ENCODE measurements at places on chromosomes 2 and 18. TPM values are rescaled to one million over a fixed set of nuclear protein-coding genes. Genes with fewer than 3 reads are reported as not detected.

Gene EGR4
- not detected for total RNA-seq

Gene SLC11A1
- 13.8 TPM for total RNA-seq

Gene RESP18
- not detected for total RNA-seq

Gene MC4R
- total RNA-seq, result not detected

DNA sequence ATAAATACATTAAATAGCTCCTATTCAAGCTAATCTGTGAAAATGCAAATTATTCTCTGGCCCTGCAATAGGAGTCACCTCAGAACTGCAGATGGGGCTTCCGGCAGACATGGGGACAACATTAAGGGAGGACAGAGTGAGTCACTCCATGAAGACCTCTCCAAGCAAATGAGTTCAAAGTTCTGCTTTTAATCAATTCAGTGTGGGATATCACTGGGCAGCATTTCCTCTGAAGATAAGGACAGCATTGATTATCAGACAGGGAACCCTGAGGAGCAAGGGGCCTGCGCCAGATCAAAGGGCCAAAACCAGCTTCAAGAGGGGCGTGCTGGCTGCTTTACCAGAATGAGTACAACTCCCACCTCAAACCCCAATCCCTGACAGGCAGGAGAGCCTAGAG lies 356.9 kb upstream of the KLHL29 start:
- no peak for DNase-seq

- no peak for DNase-seq
These were observed 239.4 kb upstream of the SKOR2 start for GRCh38 chr18:47490882-47491281.

DNA sequence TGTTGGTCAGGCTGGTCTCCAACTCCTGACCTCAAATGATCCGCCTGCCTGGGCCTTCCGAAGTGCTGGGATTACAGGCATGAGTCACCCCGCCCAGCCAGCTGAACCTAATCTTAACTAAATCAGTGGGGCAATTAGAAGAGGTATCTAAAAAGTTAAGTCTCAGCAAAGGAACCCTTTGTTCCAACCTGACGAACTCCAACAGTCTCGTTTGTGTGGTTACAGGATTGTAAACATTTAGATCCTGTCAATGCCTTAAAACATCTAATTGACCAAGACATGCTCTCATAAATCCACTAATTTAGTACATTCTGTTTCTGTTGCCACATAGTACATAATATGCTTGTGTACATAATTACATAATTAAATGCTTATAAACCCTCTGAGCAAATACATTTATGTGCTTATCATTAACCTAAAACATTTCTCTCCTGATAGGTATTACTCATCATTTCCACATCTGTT lies 31.1 kb upstream of the STK39 start:
- no peak for DNase-seq

DNA sequence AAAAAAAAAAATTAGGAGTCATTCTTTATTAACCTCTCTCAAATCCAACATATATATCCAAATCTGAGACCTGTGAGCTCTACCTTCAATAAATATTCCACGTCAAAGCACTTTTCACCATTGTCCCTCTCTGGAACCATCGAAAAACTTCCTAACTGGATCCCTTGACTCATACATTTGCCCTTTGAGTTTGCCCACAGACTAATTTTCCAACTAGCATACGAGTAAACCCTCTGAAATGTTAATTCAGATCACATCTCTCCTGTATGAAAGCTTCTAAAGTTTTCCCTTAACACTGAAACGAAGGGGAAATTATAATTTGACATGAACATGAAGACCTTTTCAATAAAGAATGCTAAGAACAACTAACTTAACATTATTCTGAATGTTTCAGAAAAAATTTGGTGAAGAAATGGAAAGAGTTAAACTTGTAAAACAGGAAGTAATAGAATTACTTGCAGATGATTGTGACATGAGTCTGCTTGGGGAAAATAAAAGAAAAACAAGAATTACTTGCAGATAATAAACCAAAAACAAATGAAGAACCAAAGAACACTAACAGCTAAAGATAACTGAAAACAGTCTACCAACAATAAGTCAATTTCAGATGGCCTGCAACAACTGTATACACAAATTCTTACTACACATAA lies 110.6 kb downstream of the C2orf74 start:
- DNase-seq, result no peak

GRCh38 chr2:1927896-1928568 lies 183.7 kb upstream of the PXDN start:
- DNase-seq, result no peak

- no peak for DNase-seq
These were observed 116.2 kb downstream of the TANC1 start for GRCh38 chr2:159084384-159085370.

- DNase-seq, result no peak
These were observed 4.8 kb upstream of the ACVR1 start for GRCh38 chr2:157880927-157881326.

GRCh38 chr2:5727235-5727634 lies 35.1 kb downstream of the SOX11 start:
- DNase-seq, result no peak

DNA sequence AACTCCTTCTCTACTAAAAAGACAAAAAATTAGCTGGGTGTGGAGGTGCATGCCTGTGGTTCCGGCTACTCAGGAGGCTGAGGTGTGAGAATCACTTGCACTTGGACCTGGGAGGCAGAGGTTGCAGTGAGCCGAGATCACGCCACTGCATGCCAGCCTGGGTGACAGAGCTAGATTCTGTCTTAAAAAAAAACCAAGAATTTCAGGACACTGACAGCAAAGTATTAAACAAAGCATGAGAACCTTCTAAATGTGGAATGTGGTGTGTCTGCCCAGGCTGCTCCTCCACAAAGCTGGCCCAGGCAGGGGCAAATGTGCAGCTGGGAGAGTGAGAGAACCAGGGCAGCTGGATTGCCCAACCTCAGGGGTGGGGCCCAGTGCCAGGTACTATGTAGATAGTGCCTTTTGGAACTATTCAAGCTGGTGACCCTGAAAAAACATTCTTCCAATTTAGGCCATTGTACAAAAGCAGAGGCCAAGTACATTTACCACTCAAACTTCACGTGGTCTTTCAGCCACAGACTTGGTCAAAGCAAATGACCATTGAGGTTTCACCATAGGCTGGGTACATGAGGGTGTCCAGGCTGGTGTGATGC lies 6.7 kb upstream of the UGT1A5 start:
- DNase-seq, result no peak

GRCh38 chr2:109195193-109196045 lies 66.4 kb downstream of the SH3RF3 start:
- peak; percentile 35 for DNase-seq

DNA sequence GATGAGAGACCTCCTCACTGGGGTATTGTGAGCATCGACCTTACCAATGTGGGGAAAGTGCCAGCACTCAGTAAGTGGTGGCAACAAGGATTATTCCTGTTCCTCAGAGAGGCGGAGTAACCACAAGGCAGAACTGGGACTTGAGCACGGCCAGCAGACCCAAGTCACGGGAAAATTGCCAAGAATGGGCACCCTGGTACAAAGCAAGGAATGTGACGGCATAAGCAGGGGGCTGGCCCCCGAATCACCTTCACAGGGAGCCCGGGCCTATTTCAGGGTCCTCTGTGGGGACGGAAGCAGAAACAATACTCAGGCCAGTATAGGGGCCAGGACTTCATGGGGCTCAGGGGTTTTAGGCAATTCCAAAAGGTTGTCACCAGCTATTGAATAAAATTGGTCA lies 25.4 kb downstream of the CENPA start:
- DNase-seq, result no peak

DNA sequence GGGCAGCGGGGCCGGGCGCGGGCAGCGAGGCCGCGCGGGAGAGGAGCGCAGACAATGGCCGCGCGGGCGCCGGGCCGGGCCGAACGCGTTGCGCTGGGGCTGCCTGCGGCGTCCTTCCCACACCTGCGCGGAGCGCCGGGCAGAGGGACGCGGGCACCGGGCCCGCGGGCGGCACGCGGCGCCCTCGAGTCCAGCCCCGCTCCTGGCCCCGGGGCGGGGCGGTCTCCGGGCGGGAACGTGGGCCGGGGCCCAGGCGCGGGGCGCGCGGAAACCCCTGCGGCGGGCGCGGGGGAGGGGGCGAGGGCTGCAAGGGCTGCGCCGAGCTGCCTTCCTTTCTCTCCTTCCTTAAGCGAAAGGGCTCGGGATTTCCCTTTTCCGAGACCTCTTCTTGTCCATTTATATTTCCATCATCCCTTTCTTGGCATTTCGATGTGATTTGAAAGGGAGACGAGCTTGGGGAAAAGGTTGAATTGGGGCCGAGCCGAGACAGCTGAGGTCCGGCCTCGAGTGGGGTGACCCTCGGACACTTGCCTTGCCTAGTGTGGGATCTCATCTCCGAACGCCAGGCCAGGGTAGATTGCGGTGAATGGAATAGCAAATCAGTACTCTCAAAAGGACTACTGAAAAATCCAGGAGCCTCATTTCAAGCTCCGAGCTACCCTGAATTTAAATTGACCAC lies 676 bp downstream of the KLHL23 start:
- no peak for DNase-seq
